ENCODE measurements at places on chromosomes 3 and 15.

GRCh38 chr15:63238796-63239195, 38.6 kb upstream of the APH1B start:
- DNase-seq: peak; percentile 12

GRCh38 chr3:183818706-183819624, 6.4 kb downstream of the MAP6D1 start:
- DNase-seq: no peak

- no peak for DNase-seq
Observed at GRCh38 chr3:13624671-13625125, 75.8 kb downstream of the FBLN2 start.

DNA sequence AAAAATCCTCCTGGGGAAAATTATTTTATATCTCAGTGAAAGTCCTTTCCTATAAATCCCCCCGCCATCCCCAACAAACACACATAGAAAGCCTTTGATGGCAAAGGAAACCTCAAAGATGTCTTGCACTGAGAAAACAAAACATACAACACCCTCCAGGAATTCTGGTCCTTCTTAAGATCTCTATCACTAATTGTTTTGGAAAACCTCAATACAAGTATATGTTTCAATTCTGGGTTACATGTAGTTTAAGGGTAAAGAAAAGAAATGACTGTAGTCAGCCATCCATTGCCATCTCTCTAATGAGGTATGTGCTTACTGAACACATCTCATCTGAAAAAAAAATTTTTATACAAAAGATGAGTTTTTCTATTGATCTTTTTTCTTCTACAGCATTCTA, 97.3 kb downstream of the FSIP1 start:
- DNase-seq: no peak

DNA sequence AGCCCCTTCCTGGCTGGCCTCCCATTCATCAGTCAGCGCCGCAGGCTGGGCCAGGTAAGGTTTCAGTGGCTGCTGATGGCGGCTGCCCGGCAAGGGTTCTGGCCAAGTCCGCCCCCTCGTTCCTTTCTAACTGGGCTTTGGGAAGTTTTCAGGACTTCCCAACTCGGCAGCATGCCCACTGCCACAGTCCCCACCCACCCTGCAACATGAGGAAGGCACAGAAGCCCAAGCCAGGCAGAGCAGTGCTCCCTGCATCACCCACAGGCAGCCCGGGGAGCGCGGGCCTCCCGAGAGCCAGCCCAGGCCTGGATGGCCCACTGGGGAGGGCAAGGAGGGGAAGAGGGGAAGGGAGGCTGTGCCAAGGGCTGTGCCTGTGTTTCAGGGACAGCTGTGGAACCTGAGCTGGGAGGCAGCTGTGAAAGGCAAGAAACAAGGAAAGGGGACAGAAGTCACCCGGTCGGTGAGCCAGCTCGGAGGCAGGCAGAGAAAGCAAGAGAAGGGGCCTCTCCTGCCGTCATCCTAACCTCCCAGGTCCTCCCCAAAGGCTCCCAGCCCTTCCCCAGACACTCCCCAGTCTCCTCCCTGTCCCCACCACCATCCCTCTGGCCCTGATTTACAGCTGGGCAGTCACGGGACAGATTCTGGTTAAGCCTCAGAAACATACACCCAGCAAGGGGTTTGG, 73.9 kb downstream of the CPN2 start:
- no peak for DNase-seq

GRCh38 chr3:138620431-138620830, 11.9 kb downstream of the FAIM start:
- no peak for DNase-seq

GRCh38 chr3:43484926-43485488, 136.8 kb downstream of the ANO10 start:
- no peak for DNase-seq

- no peak for DNase-seq
Observed at GRCh38 chr3:158842976-158843375, 41.1 kb downstream of the MFSD1 start.

DNA sequence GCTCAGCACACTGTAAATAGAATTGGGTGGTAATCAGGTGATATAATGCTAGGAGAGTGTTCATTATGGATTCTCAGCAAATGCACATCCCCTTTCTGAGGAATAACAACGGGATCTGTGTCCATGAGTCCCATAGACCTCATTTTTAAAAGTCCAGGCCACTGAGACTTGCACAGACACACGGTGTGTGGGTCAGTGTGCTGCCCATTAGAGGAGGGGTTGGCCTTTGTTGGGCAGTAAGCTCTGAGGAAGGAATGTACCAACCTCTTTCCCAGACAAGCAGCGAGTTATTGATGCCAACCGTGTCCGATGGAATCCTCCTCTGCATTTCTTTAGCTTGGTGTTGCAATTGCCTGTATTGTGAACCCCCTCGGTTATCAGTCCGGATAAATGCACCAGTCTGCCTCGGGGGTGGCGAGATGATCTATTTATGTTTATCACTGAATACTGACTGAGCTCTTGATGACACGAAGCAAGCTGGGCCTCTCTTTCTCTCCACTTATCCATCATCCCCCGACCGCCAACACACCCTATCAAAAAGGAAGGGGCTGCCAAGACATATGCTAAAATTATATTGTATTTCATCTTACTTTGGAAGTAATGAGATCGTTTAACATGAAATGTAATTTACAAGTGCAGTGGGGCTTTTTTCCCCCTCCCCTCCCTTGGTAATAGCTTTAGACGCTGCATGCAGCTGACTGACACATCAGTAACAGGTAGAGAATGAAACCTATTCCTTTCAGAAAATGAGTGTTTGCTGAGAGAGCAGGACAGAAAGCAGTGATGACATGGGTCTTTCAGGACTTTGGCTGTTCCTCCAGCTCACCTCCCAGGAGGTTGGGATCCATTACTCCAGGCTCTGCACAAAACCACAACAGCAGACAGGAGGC, 126.6 kb upstream of the ST8SIA2 start:
- DNase-seq: no peak

- DNase-seq: no peak
Observed at GRCh38 chr15:64225804-64226203, 63.0 kb upstream of the PPIB start.

DNA sequence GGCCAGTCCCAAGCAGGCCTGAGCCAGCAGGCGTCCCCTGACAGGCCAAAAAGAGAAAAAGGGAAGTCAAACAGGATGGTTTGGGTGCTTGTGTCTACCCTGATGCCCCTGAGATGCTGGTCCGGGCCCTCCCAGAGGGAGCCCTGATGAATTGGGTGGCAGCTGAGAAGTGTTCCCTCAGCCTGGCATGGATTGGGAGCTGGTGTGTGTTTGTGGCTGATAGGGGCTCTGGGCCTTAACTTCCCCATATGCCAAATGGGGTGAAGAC, 1.4 kb downstream of the FBLN2 start:
- no peak for DNase-seq

GRCh38 chr15:42218953-42219592, 11.0 kb upstream of the VPS39 start:
- no peak for DNase-seq

DNA sequence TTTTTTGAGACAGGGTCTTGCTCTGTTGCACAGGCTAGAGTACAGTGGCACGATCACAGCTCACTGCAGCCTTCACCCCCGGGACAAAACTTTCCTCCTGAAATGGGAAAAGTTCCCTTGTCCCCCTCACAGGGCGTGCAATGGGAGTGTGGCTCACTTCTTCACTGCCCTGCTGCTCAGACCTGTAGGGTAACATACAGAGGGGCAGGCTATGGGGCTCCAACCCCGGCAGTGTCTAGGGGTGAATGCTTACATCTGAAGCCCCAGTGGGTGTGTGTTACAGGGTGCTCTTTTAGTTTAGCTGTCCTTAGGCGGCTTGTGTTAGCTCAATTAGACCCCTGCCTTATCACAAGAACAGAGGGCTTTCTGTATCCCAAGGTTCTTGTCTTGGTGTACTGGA, 157.3 kb downstream of the RBPMS2 start:
- DNase-seq: no peak

GRCh38 chr3:75136100-75136897, 521.8 kb upstream of the CNTN3 start:
- DNase-seq: no peak

GRCh38 chr3:29072611-29073010, 208.3 kb upstream of the RBMS3 start:
- no peak for DNase-seq

GRCh38 chr3:115885621-115886020, 262.3 kb downstream of the GAP43 start:
- no peak for DNase-seq

DNA sequence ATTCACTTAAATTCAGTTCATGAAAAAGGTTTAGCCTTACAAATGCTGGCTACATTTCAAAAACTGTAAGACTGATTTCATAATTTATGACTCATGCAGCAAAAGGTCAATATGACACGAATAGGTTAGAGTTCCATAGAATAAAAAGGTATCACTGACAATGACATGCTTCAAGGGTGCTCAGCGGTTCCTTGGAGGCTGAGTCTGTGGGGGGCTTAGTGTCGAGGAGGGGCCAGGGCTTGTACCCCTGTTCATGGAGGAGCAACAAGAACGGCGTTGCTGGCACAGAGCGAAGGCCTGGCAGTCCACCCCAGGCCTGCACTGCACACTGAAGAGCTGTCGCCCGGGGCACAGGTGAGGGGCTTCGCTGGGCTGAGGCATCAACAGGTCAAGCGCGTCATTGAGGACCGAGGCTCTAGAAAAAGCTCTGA, 174.2 kb downstream of the NR1D2 start:
- no peak for DNase-seq

- DNase-seq: no peak
Observed at GRCh38 chr3:52025453-52025852, 29.8 kb upstream of the RPL29 start.

GRCh38 chr3:106140431-106140830, 271.6 kb upstream of the CBLB start:
- no peak for DNase-seq

GRCh38 chr3:82293867-82294266, 532.4 kb upstream of the GBE1 start:
- DNase-seq: no peak

DNA sequence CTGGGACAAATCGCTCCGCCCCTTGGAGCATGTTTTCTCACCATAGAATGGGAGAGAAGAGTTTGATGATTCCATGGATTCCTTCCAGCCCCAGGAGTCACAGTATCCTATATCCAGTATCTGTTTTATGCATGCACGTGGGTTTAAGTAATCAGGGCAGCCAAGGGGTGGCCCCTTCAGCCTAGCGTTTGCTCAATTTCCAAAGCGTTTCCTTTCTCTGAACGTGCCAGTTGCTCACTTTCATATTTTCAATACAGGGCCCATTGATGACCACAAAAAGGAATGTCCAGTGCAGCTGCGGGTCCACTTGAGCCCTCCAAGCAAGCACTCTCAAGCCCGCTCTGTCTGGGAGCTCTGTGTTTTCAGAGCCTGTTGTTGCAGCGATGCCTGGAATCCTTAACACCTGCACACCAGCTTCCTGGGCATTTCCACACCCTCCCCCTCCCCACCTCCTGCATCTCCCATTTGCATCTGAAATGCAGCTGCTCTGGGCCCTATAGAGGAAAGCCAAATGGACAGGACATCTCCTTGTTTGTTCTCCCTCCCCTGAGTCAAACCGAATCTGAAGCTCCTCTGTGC, 164.3 kb upstream of the LPP start:
- no peak for DNase-seq

- no peak for DNase-seq
Observed at GRCh38 chr3:58191361-58191991, 19.3 kb downstream of the DNASE1L3 start.

- DNase-seq: no peak
Observed at GRCh38 chr3:4600493-4600892, 107.3 kb downstream of the ITPR1 start.

DNA sequence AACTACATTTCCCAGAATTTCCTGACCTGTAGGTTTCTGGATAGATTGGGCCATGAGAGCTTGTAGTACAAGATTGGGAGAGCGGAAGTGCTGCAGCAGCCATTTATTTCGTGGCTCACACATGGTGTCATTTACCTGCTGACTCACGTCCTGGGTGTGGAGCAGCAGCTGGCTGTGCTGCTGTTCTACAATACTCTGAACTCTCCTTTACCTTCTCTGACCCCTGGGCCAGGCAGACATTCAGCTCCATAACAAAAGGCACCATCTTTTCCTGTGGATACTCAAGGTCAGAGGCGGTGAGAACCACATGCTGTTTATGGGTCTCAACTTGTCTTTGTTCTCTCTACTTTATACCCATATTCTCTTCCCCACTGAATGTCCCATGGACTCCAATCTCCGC, 490.2 kb downstream of the IGSF11 start:
- no peak for DNase-seq

DNA sequence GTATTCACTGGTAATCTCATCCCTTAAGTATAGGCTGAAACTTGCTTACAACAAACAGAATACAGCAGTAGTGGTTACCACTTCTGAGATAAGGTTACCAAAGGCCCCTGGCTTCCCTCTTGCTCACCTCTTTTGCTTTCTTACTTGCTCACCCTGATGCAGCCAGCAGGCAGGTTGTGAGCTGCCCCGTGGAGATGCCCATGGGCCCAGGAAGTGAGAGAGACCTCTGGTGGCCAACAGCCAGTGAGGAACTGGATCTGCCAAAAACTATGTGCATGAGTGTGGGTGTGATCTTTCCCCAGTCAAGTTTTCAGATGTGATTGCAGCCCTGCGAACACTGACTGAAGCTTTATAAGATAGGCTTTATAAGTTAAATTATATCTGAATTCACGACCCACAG, 48.7 kb downstream of the NMNAT3 start:
- no peak for DNase-seq

DNA sequence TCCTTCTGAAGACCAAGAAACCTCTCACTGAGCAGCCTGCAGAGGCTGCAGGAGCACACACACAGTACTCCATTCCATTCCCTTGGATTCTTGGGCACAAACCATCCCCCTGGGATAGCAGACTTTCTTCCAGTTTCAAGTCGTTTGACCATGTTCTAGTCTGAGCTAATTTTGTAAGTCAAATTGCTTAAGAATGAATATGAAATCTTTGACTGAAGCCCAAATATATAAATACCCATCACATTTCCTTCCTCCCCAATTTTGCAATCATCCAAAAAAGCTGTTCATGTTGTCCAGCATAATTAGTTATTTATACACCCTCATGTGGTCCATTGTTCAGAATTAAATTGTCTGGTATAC, 231.2 kb upstream of the TPRG1 start:
- DNase-seq: no peak
